ENCODE measurements at places on chromosomes 12 and 14. TPM values are rescaled to one million over a fixed set of nuclear protein-coding genes. Genes with fewer than 3 reads are reported as not detected.
A peak's percentile ranks its signal among the peaks of the same experiment; 100 is the strongest.

GRCh38 chr14:101217080-101217463 is 313.6 kb upstream of the RTL1 start:
- H3K27me3 ChIP-seq: no peaks in the 10 kb centered on the region
- no peak overlapping the region for H3K4me3 ChIP-seq
- H3K4me1 ChIP-seq: no peaks in the 10 kb centered on the region

The AMN gene
- total RNA-seq: 0.16 TPM

DNA sequence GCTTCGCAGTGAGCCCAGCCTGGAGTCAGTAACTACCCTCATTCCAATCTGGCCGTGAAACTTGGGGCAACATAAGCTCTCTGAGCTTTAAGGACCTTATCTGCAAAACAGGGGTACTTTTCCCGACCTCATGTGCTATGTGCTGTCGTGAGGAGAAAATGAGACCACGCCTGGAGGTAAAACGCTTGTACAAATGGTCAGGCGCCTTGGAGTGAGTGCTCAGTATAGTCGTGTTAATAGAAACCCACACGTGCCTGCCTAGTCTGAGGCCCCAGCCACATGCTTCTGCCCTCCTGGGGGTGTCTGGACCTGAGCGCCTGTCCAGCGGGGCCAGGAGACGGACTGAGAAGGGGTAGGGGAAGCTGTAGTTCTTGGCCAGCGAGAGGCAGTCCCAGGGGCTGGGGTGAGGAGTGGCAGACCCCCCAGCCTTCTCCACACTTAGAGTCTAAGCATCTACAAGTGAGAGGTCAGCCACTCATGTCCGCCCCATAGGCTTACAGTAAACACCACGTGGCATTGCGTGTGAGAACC is 4.9 kb downstream of the AQP5 start:
- H3K4me1 ChIP-seq: no peaks in the 10 kb centered on the region
- no peak overlapping the region for H3K27ac ChIP-seq
- H3K4me3 ChIP-seq: no peak overlapping the region
- DNase-seq: no peak

DNA sequence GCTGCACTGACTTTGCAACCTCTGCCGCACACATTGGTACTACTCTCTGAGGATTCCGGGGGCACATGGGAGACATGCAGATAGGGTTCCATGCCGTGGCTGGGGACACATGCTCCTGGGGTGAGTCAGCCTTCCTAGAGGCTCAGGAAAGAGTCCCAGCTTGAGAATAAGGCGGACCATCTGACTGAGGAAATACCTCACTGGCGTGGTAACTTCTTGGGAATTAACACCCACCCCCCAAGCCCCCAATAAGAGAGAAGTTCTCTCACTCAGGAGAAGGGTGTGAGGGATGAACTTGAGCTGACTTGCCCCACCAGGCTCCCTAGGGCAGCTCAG is 23.2 kb downstream of the PLXNC1 start:
- H3K27ac ChIP-seq: no peak overlapping the region
- H3K4me3 ChIP-seq: no peak overlapping the region

DNA sequence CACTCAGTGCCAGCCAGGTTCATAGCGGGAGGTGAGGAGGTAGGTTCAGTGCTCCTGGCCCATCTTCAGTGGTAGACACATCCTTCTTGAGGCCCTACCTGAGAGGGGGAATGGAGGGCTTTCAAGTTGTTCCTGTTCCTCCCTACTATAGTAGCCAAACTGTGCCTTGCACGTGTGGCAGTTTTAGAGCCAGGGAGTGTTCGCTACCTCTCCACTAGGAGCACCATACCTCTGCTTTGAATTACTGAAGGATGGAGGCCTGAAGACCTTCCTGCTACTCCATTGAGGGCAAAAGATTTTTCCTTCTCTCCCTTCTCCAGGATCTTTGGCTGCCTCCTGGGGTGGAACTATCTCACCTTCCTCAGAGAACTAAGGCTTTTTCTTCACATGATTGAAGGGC is 5.9 kb upstream of the ALG10 start:
- no peaks in the 10 kb centered on the region for H3K4me1 ChIP-seq
- H3K27ac ChIP-seq: no peak overlapping the region
- H3K36me3 ChIP-seq: no peaks in the 10 kb centered on the region

- H3K27ac ChIP-seq: no peak overlapping the region
- H3K4me3 ChIP-seq: no peak overlapping the region
- no peaks in the 10 kb centered on the region for H3K27me3 ChIP-seq
Observed at GRCh38 chr12:109170324-109170723, 53.9 kb downstream of the ACACB start.

GRCh38 chr12:3274664-3275063 is 197.5 kb downstream of the TSPAN9 start:
- no peak overlapping the region for H3K4me3 ChIP-seq
- DNase-seq: no peak
- H3K27me3 ChIP-seq: no peaks in the 10 kb centered on the region
- no peaks in the 10 kb centered on the region for H3K4me1 ChIP-seq
- no peaks in the 10 kb centered on the region for H3K36me3 ChIP-seq

- H3K27ac ChIP-seq: no peak overlapping the region
- no peak overlapping the region for H3K4me3 ChIP-seq
- H3K36me3 ChIP-seq: no peaks in the 10 kb centered on the region
- no peak for DNase-seq
- H3K4me1 ChIP-seq: no peaks in the 10 kb centered on the region
Observed at GRCh38 chr12:47762850-47763465, 4.3 kb upstream of the RAPGEF3 start.

DNA sequence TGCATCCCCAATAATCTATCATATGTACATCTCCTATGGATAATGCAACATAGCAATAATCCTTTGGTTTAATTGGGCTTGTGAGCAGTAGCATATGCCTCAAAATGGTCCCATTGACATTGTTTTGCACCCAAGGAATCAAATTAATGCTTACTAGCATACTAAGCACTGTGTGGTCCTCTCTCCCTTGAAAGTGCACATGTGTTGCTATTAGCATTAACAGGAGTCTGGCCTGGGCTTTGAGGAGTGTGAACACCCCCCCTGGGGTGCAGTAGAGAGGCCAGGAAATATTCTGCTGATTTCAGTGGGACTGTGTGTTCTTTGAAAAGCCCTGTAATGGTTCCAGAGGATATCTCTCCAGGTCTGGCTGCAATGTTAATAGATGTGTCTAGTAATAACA is 1148.4 kb downstream of the VRK1 start:
- H3K27ac ChIP-seq: no peak overlapping the region
- no peak for DNase-seq
- H3K36me3 ChIP-seq: no peaks in the 10 kb centered on the region
- no peaks in the 10 kb centered on the region for H3K27me3 ChIP-seq

DNA sequence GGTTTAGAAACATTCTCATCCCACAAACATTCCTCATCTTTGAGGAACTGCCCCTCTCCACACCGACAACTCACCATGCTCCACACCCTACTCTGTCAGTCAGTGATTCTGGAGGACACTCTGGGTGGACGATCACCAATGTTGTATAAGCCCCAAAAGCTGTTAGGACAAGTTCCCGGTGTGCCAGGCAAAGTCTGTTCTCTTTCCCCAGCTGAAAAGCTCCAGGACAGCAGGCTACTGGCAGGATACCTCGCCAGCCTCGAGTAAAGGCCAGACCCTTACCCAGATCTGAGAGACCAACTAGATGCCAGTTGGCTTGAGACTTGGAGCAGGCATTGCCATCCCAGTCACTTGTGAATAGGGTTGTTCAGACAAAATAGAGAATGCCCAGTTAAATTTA is 12.0 kb downstream of the KRT5 start:
- no peaks in the 10 kb centered on the region for H3K4me1 ChIP-seq
- H3K27ac ChIP-seq: no peak overlapping the region
- H3K4me3 ChIP-seq: no peak overlapping the region
- H3K36me3 ChIP-seq: no peaks in the 10 kb centered on the region
- DNase-seq: no peak
- H3K27me3 ChIP-seq: no peaks in the 10 kb centered on the region

The DDX54 gene
- total RNA-seq: 48.6 TPM

GRCh38 chr14:23302290-23303225 is at the start of gene PPP1R3E:
PPP1R3E (minus strand) TSS chr14:23302859; CDS start chr14:23302576, 283 bp downstream.
- no peaks in the 10 kb centered on the region for H3K27me3 ChIP-seq
- no peaks in the 10 kb centered on the region for H3K36me3 ChIP-seq
- no peak within 1 kb of the TSS for H3K27ac ChIP-seq
- peaks cover 2% of the 10 kb centered on the region for H3K4me1 ChIP-seq

DNA sequence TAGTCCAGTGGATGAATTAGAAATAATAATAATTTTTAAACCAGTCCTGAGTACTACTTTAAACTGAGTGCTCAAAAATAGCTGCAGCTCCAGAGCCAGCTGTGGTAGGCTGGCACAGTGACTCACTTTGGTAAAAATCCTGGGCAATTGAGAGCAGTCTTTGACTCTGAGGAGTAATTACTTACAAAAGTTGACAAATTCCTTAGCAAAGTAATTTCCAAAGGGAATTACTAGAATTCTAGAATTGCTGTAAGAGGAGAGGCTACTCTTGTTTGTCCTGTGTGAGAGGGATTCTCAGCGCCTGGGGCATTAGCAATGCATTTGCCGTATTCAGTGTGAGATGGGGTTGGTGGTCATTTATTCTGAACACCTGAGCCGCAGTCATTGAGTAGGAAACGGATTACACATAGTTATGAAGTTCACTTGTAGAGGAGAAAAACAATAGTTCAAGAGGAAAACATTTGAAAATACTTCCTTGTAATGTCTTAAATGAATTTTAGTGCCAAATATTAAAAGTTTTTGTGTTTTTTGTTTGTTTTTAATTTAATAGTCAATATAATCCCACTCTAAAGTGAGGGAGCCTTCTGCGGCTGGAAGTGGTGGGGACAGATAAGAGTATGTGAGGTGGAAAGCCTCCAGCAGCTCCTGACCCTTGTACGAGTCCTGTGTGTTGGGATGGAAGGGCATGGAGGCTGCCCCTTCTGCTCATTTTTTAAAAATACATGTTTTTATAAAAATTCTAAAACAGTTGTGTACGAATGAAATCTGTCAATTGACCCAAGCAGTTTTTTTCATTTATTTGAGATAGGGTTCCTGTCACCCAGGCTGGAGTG is 41.9 kb downstream of the EID3 start:
- H3K27me3 ChIP-seq: no peaks in the 10 kb centered on the region
- DNase-seq: no peak
- peaks cover 13% of the 10 kb centered on the region for H3K36me3 ChIP-seq
- H3K27ac ChIP-seq: peak overlapping the region; percentile 69

The PLEKHD1 gene
- 0.26 TPM for total RNA-seq

The OASL gene
- 0.96 TPM for total RNA-seq

DNA sequence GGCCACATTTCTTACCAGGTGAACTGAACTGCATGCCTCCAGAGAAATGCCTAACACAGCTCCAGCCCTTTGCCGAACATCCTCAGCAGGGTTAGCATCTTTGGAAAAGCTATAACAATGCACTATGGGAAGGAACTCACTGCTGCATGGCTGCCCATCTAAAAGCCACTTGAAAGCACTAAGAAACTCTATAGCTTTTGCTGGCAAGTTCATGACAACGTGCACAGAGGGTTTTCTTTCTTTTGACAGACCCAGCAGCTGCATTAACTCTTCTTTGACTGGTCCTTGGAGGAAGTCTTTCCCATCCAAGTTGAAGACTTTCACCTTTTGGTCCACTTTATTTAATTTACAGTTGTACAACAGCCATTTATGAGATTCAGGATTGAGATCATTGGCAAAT is 5.3 kb downstream of the TRMT5 start:
- no peaks in the 10 kb centered on the region for H3K36me3 ChIP-seq
- no peak for DNase-seq
- no peak overlapping the region for H3K27ac ChIP-seq
- peaks cover 1% of the 10 kb centered on the region for H3K4me1 ChIP-seq
- no peak overlapping the region for H3K4me3 ChIP-seq

The CCDC177 gene
- total RNA-seq: not detected

DNA sequence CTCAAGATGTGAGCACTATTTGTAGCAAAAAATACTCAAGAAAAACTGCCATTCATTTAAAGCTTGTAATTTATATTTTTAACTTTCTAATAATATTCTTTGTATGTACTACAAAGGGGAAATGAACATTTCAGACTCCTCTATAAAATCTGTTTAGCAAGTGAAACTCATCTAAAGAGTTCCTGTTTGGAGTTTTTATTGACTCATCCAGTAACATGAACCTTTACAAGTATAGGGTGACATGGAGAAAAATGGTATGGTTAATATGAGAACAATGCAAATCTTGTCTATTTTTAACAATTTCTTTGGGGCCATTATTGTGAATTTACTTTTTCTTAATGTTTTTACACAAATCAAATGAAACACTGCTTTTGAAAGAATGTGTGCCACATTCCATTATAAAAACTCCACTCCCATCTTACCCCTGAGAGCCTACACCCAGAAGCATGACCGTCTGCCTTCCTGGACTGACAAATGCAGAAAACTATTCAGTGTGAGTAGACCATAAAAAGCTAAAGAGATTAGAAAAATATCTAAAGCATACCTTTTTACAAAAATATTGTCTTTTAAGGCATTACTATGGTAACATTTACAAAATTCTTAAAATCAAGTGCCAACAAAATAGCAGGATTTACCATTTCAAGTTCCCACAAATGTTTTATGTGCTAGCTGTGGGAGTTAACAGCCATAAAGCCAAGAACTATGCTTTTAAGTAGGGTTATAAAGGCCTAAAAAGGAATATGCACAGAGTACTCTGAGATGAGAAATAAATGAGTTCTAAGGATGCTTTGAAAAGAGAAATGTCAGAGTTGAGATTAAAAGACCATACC is 144.0 kb downstream of the ADAMTS20 start:
- no peak for DNase-seq
- no peaks in the 10 kb centered on the region for H3K36me3 ChIP-seq
- H3K27ac ChIP-seq: no peak overlapping the region
- no peaks in the 10 kb centered on the region for H3K4me1 ChIP-seq
- no peak overlapping the region for H3K4me3 ChIP-seq
- no peaks in the 10 kb centered on the region for H3K27me3 ChIP-seq

DNA sequence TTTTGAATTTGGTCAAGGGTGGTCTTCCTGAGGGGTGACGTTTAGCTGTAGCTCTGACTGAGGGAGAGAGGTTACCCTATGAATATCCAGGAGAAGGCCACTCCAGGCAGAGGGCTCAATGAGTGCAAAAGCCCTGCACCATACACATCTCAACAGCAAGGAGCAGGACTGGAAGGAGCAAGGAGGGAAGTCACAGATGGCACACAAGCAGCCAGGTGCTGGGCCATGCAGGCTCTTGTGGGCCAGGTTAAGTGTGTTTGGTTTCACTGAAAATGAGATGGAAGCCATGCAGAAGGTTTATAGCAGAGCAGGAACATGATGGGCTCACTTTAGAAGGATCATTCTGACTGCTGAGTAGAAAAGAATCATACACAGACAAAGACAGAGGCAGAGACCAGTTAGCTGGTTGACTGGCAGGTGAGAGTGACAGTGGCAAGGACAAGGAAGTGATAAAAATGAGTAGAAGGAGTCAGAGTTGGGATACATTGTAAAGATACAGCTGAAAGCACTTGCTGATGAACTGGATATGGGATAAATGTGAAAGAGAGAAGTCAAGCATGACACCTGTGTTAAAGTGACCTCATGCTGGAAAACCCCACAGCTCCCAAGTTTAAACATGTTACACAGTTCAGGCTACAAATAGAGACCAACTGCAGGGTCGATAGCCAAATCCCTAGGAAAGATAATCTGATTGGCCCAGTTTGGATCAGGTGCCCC is 81.2 kb downstream of the PRKD1 start:
- no peaks in the 10 kb centered on the region for H3K27me3 ChIP-seq
- peaks cover 11% of the 10 kb centered on the region for H3K4me1 ChIP-seq
- no peaks in the 10 kb centered on the region for H3K36me3 ChIP-seq

The CCDC184 gene
- total RNA-seq: 1.1 TPM

The MGAT4C gene
- total RNA-seq: 1.0 TPM

The PRH2 gene
- not detected for total RNA-seq

All from aorta (tissue), 5 donors.